ENCODE measurements at places on chromosomes 3 and 15.

DNA sequence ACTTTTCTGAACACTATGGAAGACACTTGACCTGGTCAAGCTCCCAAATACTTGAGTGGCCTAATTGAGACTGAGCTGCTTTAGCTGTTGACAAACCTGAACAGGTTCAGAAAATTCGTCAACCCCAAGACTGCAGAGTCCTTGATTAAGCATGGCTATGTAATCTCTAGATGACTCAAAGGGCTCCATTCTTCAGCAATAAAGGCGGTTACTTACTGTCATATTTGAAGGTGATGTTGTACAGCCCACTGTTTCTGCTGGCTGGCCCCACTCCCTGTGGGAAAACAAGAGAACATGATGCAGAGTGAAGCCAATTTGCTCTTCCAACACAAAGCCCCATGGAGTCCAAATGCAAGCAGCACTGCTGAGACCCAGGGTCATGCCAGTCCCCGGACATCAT lies 45.1 kb downstream of the IL17RD start:
- no peaks in the 10 kb centered on the region for H3K36me3 ChIP-seq
- H3K27ac ChIP-seq = no peak overlapping the region
- no peaks in the 10 kb centered on the region for H3K27me3 ChIP-seq
- DNase-seq = no peak
- no peaks in the 10 kb centered on the region for H3K4me1 ChIP-seq

DNA sequence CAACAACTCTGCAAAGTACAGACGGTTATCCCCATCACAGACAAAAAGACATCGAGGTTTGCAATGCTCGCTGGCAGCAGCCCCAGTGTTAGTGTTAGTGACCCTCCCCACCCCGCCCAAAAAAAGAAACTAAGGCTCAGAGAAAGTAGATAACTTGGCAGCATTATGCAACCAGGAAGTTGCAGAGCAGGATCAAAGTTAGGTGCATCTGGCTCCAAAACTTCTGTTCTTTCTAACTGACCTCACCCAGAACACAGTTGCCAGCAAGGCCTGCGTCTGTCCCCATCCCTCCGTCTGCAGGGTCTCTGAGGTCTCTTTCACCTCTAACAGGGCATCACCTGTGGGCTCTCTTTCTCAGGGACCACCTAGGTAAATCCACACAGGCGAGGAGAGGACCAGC lies 51.5 kb downstream of the BDH1 start:
- peaks cover 16% of the 10 kb centered on the region for H3K4me1 ChIP-seq
- DNase-seq = no peak
- H3K4me3 ChIP-seq = no peak overlapping the region
- H3K27ac ChIP-seq = no peak overlapping the region
- H3K36me3 ChIP-seq = no peaks in the 10 kb centered on the region
- no peaks in the 10 kb centered on the region for H3K27me3 ChIP-seq

DNA sequence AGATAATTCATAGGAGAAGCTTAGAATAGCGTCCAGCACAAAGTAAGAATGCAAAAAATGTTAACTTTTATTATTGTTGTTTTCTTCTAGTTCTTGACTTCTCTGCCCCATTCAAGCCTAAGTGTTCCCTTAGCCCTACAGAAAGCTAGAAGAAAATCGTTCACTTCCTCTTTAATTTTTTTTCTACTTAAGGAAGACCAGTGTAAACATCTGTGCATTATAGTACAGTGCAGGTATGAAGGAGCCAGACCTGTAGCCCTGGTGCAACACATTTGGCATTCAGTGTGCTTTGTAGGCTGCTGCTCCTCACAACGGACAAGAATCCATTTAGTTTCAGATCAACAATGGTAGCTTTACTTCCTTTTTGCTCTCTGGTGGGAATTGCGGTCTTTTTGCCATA lies 127.8 kb upstream of the SLC7A14 start:
- H3K27me3 ChIP-seq = no peaks in the 10 kb centered on the region
- no peaks in the 10 kb centered on the region for H3K4me1 ChIP-seq
- no peaks in the 10 kb centered on the region for H3K36me3 ChIP-seq
- H3K4me3 ChIP-seq = no peak overlapping the region
- DNase-seq = no peak

DNA sequence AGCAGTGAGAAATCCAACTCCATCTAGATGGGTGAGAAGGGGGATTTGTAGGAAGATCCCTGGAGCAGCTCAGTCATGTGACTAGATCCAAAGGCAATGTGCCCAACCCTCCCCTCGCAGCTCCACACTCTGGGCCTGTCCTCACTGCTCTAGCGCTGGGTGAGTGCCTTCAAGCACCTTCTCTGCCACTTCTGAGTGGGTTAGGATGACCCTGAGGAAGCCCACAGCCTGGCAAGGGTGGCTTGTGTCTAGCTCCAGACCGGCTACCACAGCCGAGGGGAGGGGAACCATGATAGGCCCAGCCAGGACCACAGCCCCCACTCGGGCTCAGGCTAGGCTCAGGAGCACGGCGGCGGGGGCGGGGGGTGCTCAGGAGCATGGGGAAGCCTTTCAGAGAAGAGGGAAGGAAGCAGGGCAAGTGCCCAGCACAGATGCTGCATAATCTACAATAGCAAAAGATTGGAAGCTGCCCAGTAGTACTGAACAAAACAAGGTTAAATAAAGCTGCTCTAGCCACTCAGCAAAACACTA lies 1.7 kb downstream of the SPATA12 start:
- peaks cover 48% of the 10 kb centered on the region for H3K4me1 ChIP-seq
- peak overlapping the region; percentile 64 for H3K27ac ChIP-seq

GRCh38 chr3:10398341-10398740 lies 77.4 kb upstream of the SEC13 start:
- no peaks in the 10 kb centered on the region for H3K36me3 ChIP-seq
- H3K27ac ChIP-seq = no peak overlapping the region
- H3K4me1 ChIP-seq = no peaks in the 10 kb centered on the region
- no peak overlapping the region for H3K4me3 ChIP-seq
- no peak for DNase-seq

GRCh38 chr3:49351521-49352011 lies 6.6 kb downstream of the GPX1 start:
- no peak for DNase-seq
- peak overlapping the region; percentile 86 for H3K27ac ChIP-seq
- H3K36me3 ChIP-seq = peaks cover 9% of the 10 kb centered on the region

GRCh38 chr3:71813704-71814103 lies 28.8 kb upstream of the PROK2 start:
- H3K27me3 ChIP-seq = no peaks in the 10 kb centered on the region
- no peaks in the 10 kb centered on the region for H3K4me1 ChIP-seq

- H3K4me1 ChIP-seq = no peaks in the 10 kb centered on the region
- H3K27me3 ChIP-seq = no peaks in the 10 kb centered on the region
- no peaks in the 10 kb centered on the region for H3K36me3 ChIP-seq
- no peak overlapping the region for H3K27ac ChIP-seq
- DNase-seq = no peak
Measured at GRCh38 chr3:132134611-132135010, 99.8 kb upstream of the CPNE4 start.

DNA sequence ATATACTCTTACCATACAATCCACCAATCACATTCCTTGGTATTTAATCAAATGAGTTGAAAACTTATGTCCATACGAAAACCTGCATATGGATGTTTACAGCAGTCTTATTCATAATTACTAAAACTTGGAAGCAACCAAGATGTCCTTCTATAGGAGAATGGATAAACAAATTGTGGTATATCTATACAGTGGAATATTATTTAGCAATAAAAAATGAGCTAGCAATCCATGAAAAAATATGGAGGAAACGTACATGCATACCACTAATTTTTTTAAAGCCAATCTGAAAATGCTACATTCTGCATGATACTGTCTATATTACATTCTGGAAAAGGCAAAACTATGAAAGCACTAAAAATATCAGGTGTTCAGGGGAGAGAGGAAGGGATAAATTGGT lies 73.9 kb upstream of the LPP start:
- no peak overlapping the region for H3K27ac ChIP-seq
- no peaks in the 10 kb centered on the region for H3K27me3 ChIP-seq
- no peaks in the 10 kb centered on the region for H3K36me3 ChIP-seq

GRCh38 chr3:197027151-197027895 lies 2.3 kb downstream of the MELTF start:
- H3K4me3 ChIP-seq = no peak overlapping the region
- H3K27ac ChIP-seq = no peak overlapping the region
- no peaks in the 10 kb centered on the region for H3K36me3 ChIP-seq
- peaks cover 26% of the 10 kb centered on the region for H3K4me1 ChIP-seq
- no peak for DNase-seq

GRCh38 chr3:120688121-120688520 lies 6.1 kb upstream of the HGD start:
- H3K36me3 ChIP-seq = no peaks in the 10 kb centered on the region
- DNase-seq = no peak
- no peaks in the 10 kb centered on the region for H3K27me3 ChIP-seq
- H3K27ac ChIP-seq = no peak overlapping the region

DNA sequence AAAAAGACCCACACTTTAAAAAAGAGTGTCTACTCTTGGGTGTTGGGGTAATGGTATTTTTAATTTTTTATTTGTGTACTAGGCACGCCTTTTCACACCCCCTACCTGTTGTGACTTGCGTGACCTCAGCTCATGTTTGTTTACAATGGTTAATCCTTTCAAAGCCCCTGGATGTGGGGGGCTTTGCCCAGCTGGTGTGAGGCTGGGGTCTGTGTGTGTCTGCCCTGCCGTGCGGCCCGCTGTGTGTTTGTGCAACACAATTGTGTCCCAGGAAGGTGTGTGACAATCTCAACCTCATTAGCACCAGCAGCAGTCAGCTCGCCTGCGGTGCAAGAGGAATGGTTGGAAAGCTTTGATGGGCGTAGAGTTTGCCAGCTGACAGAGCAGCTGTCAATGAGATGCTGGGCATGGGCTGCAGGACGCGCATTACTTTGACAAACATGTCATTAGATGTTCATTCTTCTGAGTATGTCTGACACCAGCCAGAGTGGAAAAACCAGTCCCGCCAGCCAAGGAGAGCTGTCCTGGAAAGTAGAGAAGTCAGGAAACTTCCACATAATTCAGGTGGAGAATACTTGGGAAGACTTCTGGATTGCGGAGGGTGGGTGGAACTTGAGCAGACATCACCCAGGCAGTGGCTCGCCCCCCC lies 9.6 kb downstream of the LRRK1 start:
- H3K4me1 ChIP-seq = no peaks in the 10 kb centered on the region
- no peak overlapping the region for H3K27ac ChIP-seq
- DNase-seq = no peak
- H3K36me3 ChIP-seq = no peaks in the 10 kb centered on the region
- H3K27me3 ChIP-seq = no peaks in the 10 kb centered on the region

DNA sequence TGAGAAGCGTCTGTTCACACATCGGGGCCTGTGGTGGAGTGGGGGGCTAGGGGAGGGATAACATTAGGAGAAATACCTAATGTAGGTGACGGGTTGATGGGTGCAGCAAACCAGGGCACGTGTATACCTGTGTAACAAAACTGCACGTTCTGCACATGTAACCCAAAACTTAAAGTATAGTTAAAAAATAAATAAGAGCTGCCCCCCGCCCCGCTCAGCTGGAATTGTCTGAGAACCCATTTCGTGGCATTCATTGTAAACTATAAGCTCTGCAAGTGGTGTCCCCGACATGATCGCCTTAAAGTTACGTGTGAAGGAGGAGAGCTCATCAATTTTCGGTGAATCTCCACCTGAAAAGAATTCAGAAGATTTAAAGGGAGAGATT lies 7.3 kb upstream of the LIPH start:
- H3K36me3 ChIP-seq = no peaks in the 10 kb centered on the region
- H3K27me3 ChIP-seq = no peaks in the 10 kb centered on the region
- H3K4me3 ChIP-seq = no peak overlapping the region
- H3K27ac ChIP-seq = no peak overlapping the region
- H3K4me1 ChIP-seq = no peaks in the 10 kb centered on the region

- no peaks in the 10 kb centered on the region for H3K4me1 ChIP-seq
- H3K27ac ChIP-seq = no peak overlapping the region
- H3K4me3 ChIP-seq = no peak overlapping the region
- H3K36me3 ChIP-seq = no peaks in the 10 kb centered on the region
- DNase-seq = no peak
- no peaks in the 10 kb centered on the region for H3K27me3 ChIP-seq
Measured at GRCh38 chr3:42308651-42309050, 42.7 kb upstream of the CCK start.

GRCh38 chr3:106058475-106058874 lies 189.7 kb upstream of the CBLB start:
- H3K4me3 ChIP-seq = no peak overlapping the region
- H3K27me3 ChIP-seq = no peaks in the 10 kb centered on the region
- no peaks in the 10 kb centered on the region for H3K4me1 ChIP-seq
- H3K36me3 ChIP-seq = no peaks in the 10 kb centered on the region
- DNase-seq = no peak

GRCh38 chr15:40064231-40064894 lies 25.4 kb upstream of the SRP14 start:
- no peak overlapping the region for H3K4me3 ChIP-seq
- H3K27me3 ChIP-seq = no peaks in the 10 kb centered on the region
- H3K36me3 ChIP-seq = no peaks in the 10 kb centered on the region

- no peaks in the 10 kb centered on the region for H3K36me3 ChIP-seq
- H3K4me3 ChIP-seq = no peak overlapping the region
- no peak overlapping the region for H3K27ac ChIP-seq
- no peaks in the 10 kb centered on the region for H3K4me1 ChIP-seq
Measured at GRCh38 chr3:144409319-144409718, 437.7 kb downstream of the DIPK2A start.

DNA sequence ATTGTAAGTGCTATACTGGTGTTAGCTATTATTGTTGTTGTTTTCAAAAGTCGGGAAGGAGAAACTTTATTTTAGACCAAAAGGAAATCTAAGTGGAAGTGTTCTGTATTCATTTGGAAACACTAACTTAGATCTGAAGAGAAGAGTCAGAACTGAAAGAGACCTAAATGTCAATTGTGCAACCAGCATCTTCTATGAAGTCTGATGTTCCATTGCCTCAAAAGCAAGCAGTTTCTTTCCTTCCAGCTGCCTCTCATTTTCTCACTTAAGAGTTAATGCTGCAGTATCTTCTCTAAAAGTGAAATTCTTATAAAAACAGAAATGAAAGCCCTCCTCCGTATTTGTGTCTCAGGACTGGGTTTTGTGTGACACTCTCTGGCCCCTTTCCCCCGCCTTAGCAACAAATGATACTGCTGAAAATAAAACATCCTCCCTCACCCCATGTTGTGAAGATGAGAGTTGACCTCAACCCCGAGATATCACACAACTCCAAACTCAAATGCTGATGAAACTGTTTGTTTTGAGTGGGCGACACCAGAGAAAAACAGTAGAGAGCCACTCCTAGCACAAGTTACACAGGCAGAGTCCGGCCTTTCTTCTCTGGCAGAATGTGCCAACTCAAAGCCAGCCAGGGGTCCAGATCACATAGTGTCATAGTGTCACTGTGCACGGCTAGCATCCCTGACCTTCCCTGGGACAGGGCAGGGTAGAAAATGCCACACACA lies 48.9 kb downstream of the GLDN start:
- no peaks in the 10 kb centered on the region for H3K36me3 ChIP-seq
- H3K27me3 ChIP-seq = no peaks in the 10 kb centered on the region
- H3K4me3 ChIP-seq = no peak overlapping the region
- H3K4me1 ChIP-seq = no peaks in the 10 kb centered on the region
- DNase-seq = no peak
- no peak overlapping the region for H3K27ac ChIP-seq

- H3K4me1 ChIP-seq = no peaks in the 10 kb centered on the region
- H3K36me3 ChIP-seq = no peaks in the 10 kb centered on the region
- H3K27me3 ChIP-seq = no peaks in the 10 kb centered on the region
- H3K4me3 ChIP-seq = no peak overlapping the region
Measured at GRCh38 chr3:71990545-71990944, 205.6 kb upstream of the PROK2 start.
